NCI-H345 (cell line): ENCODE measurements at places on chromosomes 7 and 10.
A peak's percentile ranks its signal among the peaks of the same experiment; 100 is the strongest.

GRCh38 chr7:30831227-30831626 lies 60.0 kb downstream of the MINDY4 start:
- no peak for DNase-seq

DNA sequence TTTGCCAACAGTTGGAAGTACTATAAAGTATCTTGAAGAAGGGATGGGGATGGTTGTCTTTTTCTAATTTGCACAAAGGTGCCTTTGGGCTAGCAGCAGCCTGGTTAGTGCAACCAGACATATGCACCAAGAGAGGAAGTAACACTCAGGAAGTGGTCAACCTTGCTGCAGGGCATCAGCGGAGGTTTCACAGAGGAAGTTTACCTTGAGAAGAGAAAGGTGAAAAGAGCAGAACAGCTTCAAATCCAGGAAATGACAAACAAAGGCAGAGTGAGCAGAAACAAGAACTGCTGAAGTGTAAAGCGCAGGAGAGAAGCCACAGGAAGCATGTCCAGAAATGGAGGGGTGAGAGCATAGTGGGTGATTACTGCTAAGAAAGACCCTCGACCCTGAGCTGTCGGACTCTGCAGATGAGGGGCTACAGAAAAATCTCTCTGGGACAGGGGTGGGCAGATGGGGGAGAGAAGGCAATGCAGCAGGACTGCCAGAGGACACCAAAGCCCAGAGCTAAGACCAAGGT lies 66.9 kb downstream of the STK17A start:
- DNase-seq = no peak

DNA sequence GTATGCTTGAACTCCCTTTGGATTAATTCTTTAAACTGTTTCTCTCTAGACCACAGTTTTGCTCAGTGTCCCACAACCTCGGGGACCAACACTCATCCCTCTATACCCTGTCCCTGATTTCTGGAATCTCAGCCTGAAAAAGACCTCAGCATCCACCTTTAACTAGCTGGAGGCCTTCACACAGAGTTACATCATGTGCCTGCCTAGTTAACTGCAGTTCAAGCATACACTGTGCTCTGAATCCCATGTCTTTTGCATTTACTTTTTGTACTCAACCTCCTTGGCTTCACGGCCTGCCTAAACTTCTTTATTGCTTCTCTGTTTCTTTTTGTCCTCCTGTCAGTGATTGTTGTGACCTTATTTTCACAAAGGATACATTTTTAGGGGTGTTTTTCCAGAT lies 66.7 kb downstream of the PRKG1 start:
- no peak for DNase-seq

DNA sequence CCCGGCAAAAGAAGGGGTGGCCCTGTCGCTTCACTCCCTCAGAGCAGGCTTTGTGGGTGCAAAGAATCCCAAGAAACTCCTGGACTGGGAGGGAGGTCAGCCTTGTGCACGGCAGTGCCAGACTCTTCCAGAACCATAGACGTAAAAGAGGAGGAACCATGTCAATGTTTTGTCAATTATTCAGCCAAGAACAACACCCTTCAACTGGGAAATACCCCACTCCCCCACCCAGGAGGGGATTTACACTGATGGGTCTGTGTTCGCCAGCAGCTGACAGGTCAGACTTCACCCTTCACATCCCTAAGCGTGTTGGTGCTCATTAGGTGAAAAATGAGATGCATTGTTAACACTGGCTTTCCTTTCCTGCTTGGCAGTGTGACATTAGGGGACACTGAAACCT lies 116.8 kb upstream of the BMPER start:
- no peak for DNase-seq

- no peak for DNase-seq
These were observed 123.6 kb downstream of the SH3PXD2A start for GRCh38 chr10:103731609-103732270.

DNA sequence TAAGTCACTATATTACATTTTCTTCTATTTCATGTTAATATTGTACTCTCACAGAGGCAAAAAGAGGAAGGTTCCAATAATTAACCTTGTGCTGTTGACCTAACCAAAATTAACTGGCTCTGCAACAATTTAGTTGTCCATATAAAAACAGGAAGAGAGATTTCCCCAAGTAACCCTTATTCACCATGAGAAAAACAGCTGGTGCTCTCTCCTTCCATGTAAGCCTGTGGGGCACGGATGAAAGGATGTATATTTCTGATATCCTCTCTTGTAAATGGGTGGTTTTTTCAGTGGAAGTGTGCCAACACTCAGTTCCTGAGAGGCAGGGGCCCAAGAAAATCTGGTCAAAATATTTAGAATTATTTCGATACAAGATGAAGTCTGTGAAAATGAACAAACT lies 358.1 kb downstream of the CRPPA start:
- DNase-seq = no peak

- DNase-seq = no peak
These were observed 797 bp upstream of the NKX2-3 start for GRCh38 chr10:99531696-99532593.

DNA sequence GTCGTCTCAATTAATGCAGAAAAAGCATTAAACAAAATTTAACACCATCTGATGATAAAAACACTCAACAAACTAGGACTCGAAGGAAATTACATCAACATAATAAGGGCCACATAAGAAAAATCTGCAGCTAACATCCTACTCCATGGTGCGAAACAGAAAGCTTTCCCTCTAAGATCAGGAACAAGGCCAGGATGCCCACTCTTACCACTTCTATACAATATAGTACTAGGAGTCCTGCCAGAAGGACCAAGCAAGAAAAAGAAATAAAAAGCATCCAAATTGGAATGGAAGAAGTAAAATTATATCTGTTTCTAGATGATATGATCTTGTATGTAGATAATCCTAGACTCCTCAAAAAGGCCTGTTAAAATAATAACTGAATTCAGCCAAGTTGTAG lies 143.8 kb upstream of the GPR22 start:
- no peak for DNase-seq

- DNase-seq = no peak
These were observed 4.4 kb downstream of the RAB11FIP2 start for GRCh38 chr10:118042336-118042735.

DNA sequence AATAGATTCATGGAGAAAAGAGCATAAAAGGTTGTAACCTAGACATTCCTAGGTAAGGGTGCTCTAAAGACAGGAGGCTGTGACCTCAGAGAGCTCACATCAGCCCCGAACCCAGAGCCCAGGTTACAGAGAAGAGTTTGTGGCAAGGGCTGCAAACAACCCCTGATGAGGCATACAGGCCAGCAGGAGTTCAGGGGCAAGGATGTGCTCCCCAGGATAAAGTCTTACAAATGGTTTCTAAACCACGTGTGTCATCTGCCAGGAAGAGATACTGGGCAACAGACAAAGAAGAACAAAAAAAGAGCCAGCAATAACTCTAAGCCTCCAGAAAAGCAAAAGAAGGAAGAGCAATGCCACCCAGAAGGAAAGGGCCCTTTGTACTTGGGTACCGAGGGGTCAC lies 27.7 kb downstream of the NCAPG2 start:
- no peak for DNase-seq

DNA sequence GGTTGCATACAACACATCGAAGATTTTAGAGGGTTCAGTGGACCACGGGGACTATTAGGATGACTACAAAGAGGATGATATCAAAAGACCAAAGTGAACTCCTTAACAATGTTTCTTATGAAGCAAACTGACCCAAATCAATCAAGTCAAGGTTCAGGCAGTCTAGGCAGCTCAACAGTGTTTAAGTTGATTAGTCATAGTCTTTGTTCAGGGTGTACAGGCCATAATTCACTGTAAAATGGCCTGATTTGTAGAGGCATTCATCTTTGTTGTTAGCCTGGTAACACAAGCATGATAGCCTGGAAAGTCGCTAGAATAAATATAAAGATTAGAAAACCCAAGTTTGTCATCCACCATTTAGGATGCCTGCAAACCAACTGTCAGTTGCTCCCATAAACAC lies 32.6 kb downstream of the ANTXRL start:
- no peak for DNase-seq

- DNase-seq = no peak
These were observed 232.5 kb upstream of the FZD1 start for GRCh38 chr7:91031757-91032156.

DNA sequence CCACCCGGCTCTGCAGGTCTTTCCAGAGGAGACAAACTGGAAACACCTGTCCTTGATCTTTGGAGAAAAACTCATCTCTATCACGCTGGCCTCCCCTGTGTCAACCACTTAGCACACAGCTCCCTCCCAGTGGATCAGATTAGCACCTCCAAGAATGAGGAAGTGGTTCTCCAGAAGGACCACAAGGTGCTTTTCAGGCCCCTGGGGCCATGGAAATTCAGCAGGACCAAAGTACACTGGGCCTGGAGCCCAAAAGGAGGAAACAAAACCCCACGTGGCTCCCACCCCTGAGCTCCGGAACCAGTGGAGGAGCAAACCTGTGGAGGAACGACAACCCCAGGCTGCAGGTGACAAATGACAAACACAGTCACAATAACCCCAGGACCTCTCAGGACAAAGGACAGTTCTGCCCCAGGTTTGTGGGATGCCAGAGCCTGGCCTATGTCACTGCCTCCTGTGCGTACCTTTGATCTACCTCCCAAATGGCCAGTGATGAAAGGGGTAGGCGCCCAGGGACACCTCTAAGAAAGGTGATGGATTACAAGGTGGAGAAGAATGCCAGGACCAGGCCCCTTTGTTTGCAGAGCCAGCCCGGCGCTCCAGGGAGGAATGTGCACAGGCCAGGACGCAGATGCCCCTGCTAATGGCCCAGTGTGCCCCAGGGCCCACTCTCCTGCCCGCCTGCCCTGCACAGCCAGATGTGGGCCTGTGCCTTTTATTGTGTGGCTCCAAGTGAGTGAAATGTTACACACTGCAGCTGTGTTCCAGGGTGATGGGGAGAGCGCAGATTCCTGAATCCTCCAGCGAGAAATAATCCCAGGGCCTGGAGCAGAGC lies 5.7 kb downstream of the TNS3 start:
- no peak for DNase-seq

DNA sequence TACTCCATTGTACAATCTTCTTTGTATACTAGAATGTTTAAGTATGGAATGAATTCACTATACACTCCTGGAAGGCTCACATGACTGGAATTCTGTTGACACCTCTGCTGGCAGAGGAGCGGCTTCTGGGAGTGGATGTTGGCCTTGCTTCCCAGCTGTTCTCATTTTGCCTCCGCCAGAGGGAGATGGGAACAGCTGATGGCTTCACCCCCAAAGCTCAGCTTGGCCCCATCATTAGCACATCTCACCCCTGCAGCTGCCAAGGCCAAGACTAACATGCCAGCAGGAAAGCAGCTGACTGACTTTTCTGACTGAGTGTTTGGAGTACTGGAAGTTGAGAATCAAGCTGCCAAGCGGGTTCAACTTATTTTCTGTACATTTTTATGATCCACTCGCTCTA lies 15.1 kb downstream of the ADAM12 start:
- no peak for DNase-seq

GRCh38 chr10:98340261-98340939 lies 72.4 kb upstream of the LOXL4 start:
- peak; percentile 18 for DNase-seq

DNA sequence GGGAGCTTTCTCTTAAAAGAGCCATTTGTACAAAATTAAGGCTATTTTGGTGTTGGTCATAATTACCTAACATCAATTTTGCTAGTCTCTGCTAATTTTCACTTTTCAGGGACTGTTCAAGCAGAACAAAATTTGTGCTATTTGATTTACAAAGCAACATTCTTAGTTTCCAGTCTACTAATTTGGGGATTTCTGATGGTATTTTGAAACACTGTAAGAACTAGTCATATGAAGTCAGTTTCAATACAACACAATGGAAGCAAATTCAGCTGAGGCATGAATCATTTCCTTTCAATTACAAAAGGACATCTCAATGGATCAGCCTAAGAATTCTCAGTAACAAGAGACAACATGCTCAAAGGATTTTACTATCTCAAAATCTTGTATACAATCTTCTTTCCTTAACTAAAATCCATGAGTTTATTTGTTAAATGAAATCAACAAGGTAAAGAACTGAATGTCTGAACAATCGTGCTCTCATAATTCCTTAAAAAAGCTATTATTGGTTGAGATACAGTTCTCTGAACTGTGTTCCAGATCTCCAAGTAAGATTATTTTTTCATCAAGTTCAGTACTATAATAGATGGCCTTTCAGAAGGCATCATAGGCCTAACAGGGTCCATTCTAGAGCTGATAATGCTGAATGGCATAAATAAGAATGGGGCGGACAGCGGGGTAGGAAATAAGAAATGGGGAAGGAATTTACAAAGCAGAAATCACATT lies 144.6 kb downstream of the NRCAM start:
- no peak for DNase-seq

DNA sequence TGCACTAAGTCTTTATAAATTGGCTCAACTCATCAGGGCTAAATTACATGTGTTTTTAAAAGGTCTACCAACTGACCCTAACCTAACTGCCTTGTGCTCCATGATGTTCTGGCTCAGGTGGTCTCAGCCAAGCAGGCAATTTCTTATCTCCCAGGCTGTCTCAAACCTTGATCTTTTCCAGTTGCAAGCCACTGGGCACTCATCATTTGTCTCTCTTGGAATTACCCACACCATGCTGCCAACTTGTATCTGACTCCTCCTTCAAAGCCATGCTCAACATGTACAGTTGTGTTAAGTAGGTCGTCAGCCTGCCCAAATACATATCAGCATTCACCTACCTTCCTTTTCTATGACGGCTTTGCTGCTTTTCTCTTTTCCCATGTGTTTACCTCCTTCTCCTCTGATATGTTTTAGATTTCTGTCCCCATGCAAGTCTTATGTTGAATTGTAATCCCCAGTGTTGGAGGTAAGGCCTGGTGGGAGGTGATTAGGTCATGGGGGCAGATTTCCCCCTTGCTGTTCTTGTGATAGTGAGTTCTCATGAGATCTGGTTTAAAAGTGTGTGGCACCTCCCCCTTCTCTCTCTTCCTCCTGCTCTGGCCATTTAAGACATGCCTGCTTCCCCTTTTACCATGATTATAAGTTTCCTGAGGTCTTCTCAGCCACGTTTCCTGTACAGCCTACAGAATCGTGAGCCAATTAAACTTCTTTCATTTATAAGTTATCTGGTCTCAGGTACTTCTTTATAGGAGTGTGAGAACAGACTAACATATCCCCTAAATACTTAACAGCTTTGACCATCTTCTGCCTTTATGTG lies 130.0 kb downstream of the ELAPOR2 start:
- no peak for DNase-seq

- no peak for DNase-seq
These were observed 7.7 kb upstream of the SCART1 start for GRCh38 chr10:133445751-133446708.

DNA sequence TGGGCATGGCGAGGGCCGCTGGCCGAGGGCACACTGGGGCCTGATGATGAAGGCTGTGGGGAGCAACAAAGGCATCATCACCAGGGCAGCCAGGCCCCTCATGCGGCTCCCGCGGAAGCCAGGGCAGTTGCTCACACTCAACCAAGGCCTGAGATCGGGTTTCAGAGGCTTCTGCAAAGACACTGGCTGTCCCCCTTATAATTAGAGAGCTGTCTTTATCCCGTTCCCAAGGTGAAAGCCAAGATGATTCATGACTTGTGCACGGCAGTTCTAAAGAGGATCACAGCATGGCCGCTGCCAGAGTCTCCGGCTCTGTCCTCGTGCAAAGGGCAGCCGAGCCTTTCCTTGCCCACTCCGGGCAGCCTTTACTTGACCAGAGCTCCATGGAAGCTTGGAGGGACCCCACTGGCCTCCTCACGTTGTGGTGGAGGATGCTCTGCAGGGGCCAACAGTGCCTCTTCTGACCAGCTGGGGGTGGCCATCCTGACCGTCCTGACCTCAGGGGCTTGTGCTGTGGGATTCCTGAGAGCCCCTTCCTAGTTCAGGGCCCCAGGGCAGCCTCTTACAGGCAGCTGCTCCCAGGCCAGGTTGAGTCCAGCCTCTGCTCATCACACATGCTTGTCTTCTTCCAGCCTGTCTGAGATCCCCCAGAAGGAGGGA lies 82.3 kb downstream of the PRKAG2 start:
- DNase-seq = no peak
